Activated effector memory CD4-positive, alpha-beta T cell treated with anti-CD3 and anti-CD28 coated beads, Interleukin-2, amount 50 U/mL, for 16 hours (primary cell): ENCODE measurements at places on chromosomes 7 and 10.

DNA sequence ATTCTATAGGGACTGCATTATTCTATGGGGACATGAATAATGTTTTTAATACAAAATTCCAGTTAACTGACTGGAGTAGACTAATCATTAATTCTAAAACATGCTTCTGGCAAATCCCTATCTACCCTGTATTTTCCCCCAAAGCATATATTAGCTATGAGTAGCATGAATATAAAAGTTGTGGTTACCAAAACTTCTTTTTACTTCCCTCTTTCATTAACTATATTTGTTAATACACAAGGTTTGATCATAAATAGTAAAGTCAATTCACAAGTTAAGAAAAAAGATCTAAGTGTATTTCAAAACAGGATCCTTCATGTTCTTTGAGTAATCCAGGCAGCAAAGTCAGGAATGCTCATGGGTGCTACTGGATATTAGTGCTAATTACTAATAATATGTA, 2.9 kb upstream of the RALA start:
- DNase-seq: no peak

- no peak for DNase-seq
Measured at GRCh38 chr10:22053048-22053447, 49.5 kb upstream of the DNAJC1 start.

- DNase-seq: no peak
Measured at GRCh38 chr7:5854738-5855137, 25.9 kb upstream of the OCM start.

DNA sequence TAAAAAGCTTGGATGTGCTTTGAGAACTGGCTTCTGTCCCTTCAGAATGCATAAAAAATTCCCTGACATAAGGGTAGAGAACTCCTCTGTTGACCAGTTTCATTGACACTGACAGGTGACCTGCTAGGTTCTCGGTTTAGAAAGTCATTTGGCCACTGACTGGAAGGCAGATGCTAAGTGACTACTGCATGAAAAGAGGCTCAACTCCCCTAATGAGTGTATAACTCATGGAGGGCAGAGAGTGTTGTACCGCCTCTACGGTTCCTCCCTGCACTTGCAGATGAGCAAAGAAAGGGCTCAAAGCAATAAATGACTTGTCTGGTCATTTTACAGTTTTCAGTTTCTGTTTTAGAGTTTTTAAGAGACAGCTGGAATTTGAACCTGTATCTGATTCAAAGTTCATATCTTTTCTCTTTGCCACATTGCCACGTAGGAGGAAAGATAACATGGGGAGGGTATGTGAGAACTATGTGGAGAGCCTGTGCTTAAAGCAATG, 2.9 kb upstream of the FGL2 start:
- DNase-seq: no peak

GRCh38 chr7:50145801-50146338, 52.8 kb upstream of the ZPBP start:
- DNase-seq: no peak

GRCh38 chr10:77501152-77501845, 136.3 kb downstream of the KCNMA1 start:
- no peak for DNase-seq

GRCh38 chr7:8913682-8914081, 480.3 kb downstream of the NXPH1 start:
- DNase-seq: no peak

DNA sequence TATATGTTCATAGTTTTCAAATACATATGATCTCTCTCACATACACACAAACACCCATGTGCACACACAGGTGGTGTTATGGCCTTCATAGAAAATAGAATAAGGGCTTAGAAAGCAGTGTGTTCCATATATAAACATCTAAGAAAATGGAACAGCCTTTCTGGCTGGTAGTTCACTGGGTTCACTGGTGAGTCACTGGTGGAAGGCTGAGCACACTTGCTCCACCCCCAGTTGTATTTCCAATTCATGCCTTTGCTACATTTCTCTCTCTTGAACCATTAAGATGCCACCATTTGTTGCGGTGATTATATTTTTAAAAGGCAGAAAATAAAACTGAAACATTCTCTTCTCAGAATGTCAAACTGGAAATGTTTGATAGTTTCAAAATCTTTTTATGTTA, 252.1 kb downstream of the GLI3 start:
- DNase-seq: no peak
